ENCODE measurements at places on chromosomes 6 and 20.
A peak's percentile ranks its signal among the peaks of the same experiment; 100 is the strongest.

- no peak for DNase-seq
Measured at GRCh38 chr6:133774356-133774755, 114.6 kb upstream of the TCF21 start.

DNA sequence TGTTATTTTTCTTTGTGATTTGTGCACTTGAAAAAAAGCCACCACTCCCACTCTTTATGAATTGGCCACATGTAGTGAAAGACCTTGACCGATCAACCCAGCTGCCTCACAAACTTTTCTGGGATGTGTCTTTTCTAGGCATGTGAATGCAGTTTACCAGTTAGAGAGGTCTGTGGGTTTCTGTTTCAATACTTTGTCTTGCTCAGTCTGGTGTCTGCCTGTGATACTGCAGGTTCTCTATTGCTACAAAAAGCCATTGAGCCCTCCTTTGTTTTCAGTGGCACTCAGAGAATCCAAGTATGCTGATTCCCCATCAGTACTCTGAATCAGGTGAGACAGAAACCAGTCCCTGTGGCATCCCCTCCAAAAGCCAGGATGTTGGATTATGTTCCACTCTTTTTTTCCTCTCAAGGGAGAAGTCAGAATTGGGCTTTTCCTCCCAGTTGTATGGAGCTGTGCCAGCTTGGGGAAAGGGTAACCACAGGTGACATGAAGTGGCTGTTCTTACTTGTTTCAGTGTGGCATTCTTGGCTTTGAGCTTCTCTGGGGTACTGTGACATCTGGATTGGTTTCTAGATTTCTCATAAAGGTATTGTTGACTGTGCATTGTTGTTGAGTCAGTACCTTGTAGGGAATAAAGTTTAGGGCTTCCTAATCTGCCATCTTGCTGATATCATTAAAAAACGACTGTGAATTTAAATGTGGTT is 26.3 kb upstream of the ZFP64 start:
- no peak for DNase-seq

DNA sequence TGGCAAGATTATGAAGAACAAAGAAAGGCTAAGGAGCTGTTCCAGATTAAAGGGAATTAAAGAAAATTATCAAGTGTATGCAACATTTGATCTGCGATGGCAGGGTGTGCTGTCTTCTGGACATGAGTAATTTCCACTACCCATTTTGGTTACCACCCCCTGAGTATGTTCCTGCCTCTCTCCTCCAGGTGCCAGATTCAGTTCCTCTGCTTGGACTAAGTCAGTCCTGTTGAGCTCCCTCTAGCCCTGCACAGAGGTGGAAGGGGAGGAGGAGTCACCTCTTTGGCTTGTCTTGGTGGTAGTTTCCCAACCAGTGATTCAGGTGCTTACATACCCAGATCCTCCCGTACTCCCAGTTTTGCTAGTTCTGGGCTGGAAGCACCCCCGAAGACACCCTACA is 22.2 kb upstream of the SNRPB2 start:
- DNase-seq: no peak

GRCh38 chr6:87544474-87544735 is 45.4 kb downstream of the RARS2 start:
- DNase-seq: no peak

DNA sequence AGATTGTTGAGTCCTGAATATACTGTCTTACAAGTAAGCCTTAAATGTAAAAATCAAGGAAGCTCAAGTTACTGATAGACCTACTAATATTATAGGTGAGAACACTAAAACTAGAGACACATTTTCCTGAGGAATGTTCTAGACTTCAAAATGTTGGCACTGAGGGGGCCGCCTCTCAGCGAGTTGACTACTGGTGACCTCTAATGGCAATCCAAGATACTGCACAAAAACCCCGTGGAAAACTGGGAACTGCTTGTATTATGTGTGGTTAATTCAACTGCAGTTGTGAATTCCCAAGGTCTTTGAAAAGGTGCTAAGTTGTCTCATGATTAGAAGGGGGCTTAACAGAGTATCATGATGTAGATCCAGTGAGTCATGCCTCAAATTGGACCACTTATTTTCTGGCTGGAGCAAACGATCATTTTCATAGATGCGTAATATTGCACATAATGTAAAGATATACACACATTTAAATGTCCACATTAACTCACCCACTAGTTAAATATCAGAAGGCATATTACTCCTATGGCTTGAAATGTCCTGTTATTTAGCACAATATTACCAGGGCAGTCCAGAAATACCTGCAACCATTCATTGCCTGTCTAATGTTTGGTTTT is 336.2 kb downstream of the FOXA2 start:
- peak; percentile 65 for DNase-seq

DNA sequence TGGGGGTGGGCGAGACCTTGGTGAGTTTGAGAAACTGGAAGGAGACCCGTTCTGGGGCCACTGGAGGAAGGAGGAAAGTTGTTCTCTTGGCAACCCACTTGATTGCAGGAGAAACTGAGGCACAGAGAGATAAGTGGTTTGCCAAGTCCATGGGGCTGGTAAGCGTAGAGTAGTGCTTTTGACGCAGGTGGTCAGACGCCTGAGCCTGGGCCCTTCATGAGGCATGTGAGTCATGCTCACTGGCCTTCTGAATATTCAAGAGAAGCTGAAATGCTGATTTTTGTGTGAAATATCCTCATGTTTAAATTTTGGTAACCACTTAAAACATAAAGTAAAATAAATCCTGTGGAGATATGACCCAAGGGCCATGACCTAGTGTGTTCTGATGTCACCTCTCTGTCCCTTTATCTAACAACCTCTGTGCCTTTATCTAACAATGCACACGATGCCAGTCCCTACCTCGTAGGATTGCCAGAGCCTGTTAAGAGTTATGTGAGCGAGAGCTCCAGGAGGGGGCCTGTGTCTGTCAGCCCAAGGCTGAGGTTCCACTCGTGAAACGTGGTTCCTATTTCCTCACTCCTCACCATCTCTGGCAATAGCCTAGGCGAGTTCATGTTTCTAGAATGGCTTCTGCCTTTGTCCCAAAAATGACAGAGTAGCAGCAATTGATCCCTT is 32.8 kb upstream of the PMEPA1 start:
- no peak for DNase-seq
